Epithelial cell of proximal tubule (primary cell): ENCODE measurements at places on chromosomes 13 and 19.

DNA sequence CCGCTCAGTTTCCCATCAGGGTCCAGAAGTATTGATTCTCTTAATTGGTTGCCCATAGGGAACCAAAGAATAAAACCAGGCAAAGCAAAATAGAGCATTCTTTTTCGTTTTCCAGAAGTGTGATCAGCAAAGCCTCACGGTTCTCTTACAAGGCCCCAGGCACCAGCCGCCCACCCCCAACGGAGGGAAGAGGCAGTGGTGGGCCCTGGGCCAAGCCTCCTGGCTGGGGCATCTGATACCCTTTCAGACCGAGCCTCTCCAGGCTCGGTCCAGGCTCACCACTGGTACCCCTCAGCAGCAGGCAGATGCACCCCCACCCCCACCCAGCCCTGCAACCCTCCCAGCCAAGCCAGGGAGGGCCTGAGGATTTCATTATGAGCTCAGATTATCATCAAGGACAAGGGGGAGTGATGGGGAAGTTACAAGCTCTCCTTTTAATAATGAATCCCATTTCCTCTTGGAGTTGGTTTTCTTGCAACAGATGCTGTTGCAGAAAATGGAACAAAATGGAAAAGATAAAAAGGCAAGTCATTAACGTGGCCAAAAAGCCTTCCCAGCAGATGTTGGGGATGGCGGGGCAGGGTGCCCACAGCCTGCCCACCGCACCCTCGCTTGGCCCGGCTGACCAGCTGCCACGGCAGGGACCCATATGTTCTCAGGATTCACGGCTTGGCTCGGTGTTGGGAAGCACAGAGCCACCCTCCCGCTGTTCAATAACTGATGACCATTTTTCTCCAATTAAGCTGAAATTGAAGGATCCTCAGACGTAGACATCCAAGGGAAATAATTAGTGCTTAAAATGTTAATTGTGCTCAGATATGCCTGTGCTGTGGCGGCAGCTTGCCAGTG lies 45.9 kb upstream of the KCTD15 start:
- no peak for DNase-seq

DNA sequence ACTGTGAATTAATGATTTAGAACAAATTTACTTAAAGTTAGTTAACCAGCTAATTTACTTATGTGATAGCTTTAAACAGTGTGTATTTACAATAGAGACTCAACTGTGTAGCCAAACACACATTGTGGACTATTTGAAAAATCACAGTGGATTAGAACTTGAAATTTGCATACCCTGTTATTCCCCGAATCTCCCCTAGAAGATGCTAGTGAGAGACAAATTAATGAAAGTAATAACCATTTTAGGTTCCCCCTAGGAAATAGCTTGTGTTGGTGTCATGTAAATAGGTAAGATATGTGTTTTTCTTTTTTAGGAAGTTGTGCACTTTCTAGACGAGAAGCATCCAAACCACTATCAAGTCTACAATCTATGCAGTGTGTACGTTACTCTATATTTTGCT lies 98.5 kb downstream of the C1QTNF9 start:
- DNase-seq: no peak

GRCh38 chr19:977058-977464 lies 7.1 kb upstream of the WDR18 start:
- DNase-seq: no peak

GRCh38 chr13:63287926-63288325 lies 1872.3 kb upstream of the PCDH20 start:
- DNase-seq: no peak

DNA sequence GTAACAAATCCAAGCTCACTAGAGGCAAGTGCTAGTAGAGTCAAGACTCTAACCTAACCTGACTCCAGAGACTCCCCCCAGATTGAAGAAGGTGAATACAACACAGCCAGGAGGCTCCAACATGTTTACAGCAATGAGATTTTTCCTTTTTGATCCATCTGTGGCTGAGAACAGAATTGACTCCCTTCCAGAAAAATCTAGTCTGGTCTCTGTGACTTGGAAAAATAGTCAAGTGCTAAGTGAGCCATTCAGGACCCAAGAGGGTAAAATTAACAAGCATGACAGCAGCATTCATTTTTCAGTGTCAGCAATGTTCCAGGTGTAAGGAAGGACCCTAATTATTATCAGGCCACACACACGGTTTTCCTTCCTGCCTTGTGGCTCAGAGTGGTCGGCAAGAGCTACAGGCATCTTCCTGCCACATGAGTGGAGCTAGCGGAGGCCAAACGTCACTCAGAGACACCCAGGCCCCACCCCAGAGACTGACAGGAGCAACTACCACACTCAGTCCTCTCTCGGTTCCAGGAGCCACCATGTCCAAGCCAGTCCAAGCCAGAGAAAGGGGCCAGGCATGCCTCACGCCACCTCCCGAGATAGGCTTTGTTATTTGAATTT lies 395.1 kb downstream of the FOXO1 start:
- DNase-seq: no peak

- no peak for DNase-seq
Observed at GRCh38 chr13:59631271-59631670, 532.5 kb downstream of the DIAPH3 start.

- peak; percentile 81 for DNase-seq
Observed at GRCh38 chr13:90447734-90448101, 899.8 kb upstream of the MIR17HG start.
